ENCODE measurements at places on chromosomes 11 and 22.

DNA sequence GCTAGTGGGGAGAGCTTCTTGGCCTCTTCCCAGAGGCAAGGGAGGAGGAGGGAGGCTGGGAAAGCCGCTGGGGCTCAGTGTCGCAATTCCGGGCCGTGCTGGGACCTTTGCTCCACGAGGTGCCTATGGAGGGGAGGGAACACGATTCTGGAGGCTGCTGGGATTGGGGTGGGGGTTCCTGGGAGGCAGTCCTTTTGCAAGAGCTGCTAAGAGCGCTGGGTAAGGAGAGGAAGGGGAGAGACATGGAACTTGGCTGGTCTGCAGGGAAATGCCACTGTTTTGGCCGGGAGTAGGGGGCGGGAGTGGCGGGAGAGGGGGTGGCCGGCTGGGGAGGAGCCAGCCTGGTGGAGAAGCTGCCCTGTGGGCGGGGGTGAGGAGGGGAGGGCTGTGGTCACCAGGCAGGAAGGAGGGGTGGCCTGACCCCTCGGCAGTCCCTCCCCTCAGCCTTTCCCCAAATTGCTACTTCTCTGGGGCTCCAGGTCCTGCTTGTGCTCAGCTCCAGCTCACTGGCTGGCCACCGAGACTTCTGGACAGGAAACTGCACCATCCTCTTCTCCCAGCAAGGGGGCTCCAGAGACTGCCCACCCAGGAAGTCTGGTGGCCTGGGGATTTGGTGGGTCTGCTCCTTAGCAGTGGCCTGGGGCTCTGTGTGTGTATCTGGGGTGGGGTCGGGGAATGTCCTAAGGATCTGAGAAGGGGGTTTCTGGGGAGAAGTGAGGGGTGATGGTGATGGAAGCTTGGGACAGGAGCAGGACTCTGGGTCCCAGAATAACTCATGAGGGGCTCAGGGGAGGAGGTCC is at the start of gene NR1H3:
NR1H3 (plus strand) TSS at position 480 of the 800 bp plus-strand sequence. CDS start 1,221 bp downstream, outside the sequence.
- no peak for DNase-seq

GRCh38 chr11:111303461-111303860 is 5.1 kb downstream of the POU2AF3 start:
- no peak for DNase-seq

- no peak for DNase-seq
Observed at GRCh38 chr11:54558407-54558806, 45.4 kb downstream of the OR4C46 start.

GRCh38 chr22:19576460-19577421 is 52.5 kb upstream of the CLDN5 start:
- DNase-seq, result no peak

GRCh38 chr22:39101226-39101625 is 4.2 kb downstream of the APOBEC3H start:
- DNase-seq, result no peak

DNA sequence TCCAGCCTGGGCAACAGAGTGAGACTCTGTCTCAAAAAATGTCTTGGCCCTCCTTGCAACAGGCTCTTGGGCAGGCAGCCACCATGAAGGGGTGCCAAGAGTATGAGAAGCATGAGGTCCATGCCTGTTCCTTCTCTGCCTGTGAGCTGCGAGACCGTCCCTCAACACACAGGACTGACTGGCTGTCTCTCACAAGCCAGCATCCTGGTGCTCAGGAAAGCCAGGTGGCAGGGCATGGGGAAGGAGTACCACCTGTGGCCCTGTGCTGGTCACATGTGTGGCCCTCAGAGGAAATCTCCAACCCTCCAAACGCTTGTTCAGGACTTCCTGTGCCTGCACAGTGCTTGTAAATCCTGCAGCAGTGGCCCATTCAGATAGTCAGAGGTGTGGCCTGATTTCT is 83.2 kb downstream of the ATXN10 start:
- no peak for DNase-seq

DNA sequence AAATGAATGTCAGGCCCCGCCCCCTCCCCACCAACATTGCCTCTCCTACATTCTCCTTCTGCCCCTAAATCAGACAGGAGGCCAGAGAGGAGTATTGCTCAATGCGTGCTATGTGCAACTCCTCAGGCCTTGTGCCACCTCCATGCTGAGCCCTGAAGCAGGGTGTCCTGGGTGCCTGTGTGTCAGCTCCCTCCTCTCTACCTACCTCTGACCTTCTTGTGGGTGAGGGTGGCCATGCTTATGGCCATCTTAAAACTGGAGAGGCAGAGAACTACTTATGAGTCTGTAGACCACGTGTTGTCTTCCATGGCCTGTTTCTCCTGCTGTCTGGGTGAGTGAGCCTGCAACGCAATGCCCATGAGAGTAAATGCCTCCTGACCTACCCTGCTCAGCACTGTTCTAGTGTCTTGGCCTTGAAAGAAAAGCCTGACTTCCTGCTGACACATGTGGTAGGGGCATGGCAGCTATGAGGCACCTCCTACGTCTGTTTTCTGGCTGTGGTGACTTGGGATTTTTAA is 10.5 kb downstream of the MCAM start:
- peak; percentile 44 for DNase-seq

DNA sequence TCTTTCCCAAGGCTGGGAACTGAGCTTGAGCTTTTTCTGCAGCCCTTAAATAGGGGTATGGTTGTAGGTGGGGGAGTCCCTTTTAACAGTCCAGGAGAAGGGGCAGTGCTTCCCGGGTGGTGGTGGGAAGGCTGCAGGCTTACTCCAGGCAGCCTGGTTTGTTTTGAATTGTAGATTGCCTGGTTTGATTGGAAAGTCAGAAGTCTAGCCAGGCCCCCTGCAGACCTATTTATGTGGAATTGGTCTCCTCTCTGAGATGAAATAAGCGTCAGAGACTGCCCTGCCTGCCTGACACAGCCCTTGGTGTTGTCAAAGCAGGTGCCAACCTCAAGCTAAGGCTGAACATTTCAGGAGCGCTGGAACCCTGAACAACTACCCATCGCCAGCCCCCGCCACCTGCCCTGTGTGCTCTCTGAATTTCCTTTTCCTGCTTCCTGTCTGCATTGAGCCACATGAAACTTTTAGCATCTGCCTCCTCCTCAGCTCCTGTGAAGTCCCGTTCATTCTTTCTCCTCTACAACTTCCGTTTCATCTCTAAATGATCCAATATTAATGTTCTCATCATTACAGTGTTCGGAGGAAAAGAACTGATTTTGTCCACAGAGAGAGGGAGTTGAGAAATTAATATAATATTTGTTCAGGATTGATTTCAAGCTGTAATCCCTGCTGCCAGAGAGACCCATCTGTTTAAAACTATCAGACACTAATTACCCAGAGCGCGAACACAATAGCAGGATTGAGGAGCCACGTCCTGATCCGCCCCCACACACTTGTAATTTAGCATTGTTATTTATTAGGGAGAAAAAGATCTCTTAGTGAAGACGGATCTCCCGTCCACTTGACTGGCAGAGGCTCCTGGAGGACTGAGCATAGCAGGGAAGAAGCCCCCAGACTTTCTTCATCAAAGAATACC is 136.5 kb downstream of the TRIM29 start:
- no peak for DNase-seq

DNA sequence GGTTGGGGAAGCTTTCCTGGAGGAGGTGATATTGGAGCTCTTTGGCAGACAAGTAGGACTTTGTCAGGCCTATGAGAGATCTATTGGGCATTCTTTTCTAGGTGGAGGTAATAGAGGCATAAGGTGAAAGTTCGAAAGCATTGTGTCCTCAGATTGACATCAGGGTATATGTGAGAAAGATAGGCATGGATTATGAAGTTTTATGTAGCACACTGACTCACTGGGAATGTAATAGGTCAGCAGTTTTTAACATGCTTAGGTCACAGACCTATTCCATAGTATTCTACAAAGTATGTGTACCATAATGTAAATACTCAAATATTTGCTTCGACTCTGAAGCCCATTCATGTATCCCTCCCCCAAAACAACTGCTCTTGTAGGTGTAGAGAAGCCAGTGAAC is 11.8 kb downstream of the HIKESHI start:
- no peak for DNase-seq

Measured in AG04449 (cell line).